ENCODE measurements at places on chromosomes 13 and 19.

DNA sequence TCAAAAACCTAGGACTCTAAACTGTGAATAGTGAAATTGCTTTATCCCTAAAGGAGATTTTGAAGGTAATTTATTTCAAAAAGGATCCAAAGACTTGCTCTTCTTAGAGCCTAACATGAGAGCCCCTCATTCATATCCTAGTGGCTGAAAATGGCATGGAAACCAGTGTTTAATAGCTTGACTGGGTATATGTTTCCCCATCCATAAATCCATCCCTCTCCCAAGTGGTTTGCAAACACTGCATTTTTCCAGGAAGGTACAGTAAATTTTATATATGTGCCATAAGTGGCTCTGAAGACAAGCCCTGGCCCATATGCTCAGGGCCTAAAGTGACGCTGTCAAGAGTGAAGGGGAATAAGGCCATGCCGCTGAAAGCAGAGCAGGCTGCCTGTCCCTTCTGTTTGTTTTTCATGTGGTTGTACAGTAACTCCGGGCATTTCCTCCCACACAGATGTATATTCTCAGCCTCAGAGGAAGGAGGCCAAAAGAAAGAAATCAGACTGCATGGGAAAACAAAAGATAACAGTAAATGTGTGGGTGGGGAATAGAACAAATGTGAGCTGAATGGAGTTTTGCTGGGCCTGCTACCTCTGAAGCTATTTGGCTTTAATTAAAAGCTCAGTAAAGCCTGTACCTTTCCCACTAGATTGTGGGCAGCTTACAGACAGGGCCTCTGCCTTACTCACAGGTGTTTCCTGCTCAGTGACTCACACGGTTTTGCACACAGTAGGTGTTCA lies 181.9 kb downstream of the PCDH9 start:
- DNase-seq: no peak

DNA sequence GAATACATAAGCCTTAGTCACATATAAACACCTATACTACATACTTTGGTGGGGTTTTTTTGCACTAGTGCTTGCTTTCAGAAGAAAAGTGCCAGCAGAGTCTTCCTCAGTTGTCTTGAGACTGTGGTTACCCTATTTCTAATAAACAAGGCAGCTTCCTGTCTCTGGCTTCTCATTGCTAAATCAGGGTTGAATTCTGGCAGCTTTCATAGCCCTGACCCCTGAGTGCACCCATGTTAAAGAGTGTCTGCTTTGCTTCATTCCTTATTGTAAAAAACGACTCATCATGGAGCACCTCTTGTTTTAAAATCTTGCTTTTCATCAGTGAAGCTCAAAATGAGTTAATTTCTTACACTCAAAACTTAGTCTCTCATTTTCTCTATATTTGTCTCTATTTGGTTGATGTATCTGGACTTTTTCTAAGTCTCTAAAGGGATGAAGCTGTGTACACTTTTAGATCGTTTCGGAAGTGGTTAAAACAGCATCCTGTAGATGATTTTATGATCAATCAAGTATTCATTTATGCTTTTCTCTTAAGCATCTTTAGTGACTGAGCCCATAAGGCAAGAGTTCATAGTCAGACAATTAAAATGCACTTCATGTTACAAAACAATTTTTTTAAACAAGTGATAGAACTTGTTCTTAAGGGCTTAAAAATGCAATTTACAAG lies 72.1 kb downstream of the KLF12 start:
- no peak for DNase-seq

DNA sequence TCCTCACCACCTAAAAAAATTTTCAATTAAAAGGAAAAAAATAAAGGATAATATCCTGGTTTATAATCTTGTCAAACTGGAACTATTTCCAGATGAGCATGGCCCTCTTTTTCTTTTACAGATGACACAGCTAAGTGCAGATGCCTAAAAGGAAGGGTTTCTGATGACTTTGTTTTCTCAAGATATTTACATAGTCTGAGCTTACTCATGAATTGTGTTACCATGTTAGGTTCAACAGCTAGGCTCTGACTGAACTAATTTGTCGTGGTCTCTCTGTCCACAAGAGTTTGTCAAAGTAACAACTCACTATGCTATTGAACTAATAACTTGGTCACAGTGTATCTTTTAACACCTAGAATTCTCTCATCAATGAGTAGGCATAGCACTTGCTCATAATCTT lies 780.8 kb downstream of the GPC5 start:
- DNase-seq: no peak

GRCh38 chr13:20320885-20321284 lies 88.8 kb upstream of the GJB6 start:
- DNase-seq: no peak

- no peak for DNase-seq
Measured at GRCh38 chr13:93687261-93687660, 460.7 kb downstream of the GPC6 start.

DNA sequence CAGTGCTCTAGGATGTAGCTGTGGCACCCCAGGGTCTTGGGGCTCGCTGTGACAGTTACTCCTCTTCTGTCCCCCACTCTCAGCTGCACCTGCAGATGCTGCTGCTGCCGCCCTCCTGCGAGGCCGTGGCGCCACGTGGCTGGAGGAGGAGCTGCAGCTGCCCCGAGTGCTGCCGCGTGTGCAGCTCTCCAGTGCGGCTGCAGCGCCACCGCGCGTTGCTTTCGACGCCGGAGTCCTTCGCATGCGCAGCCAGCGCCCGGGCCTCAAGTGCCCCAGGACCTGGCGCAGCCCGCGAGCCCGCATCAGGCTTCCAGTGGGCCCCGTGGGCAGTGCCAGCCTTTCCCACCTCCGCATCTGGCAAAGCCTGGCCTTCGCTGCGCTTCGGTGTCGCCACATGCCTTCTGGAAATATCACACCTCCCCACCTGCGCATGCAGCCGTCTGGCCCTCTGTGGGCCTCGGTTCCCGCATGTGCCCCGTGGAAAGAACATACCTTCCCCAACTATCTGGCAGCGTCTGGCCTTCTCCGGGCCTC lies 692 bp upstream of the ZNF580 start:
- peak; percentile 51 for DNase-seq

DNA sequence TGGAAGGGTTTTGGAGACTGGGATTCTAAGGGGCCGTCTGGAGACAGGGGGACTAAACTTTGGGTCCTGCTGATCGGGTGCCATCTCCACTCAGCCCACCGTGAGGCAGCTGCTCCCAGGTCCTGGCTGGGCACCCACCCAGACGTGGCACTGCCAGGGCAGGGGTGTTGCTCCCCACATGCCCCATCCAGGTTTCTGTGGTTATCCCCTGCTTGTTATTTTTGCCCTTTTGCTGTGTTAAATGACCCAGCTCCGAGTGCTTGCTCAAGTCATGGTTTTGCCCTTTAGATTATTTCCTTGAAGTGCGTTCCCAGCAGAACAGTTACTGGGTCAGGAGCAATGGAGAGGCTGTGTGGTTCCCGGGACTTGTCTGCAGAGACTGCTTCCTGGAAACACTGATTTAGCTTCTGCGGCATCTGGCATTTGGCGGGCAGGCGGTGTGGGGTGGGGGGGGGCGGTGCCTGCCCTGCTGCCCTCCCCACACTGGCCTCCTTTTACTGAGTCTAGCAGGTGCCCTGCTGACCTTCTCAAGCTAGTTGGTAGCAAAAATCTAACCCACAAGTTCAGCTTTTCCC lies 1.9 kb downstream of the RAB11B start:
- peak; percentile 76 for DNase-seq

- no peak for DNase-seq
Measured at GRCh38 chr13:76014406-76015318, 378.5 kb downstream of the LMO7 start.

DNA sequence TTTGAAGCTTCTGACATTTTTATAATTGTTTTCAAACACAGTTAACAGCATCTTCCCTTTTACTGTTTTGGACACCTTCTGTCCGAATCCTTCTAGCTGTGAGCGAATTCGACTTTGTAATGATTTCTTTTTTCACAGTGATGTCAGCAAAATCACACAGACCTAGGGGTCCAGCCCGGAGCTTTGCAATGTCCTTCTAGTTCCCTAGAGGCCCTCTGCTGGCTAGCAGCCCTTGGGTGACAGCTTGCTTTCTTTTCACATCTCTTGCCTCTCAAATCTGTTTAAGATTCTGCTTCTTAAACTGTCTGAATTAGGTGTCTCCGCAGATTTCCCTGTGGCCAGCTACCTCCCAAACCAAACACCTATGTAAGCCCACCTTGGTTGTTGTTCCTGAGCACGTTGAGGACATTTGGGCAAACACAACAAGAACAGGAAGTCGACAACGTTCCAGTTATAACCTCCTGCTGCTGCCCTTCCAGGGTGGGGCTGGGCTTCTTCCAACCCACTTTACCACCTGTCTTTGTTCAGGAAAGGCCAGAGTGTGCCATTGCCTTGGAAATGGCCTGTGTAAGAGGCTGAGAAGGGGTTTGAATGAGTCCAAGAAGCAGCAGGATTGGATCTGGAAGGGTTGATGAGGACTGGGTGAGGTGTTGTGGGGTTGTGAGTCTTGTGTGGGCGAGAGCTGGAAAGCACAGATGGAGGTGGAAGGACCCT lies 123.1 kb downstream of the ATP8A2 start:
- DNase-seq: no peak

DNA sequence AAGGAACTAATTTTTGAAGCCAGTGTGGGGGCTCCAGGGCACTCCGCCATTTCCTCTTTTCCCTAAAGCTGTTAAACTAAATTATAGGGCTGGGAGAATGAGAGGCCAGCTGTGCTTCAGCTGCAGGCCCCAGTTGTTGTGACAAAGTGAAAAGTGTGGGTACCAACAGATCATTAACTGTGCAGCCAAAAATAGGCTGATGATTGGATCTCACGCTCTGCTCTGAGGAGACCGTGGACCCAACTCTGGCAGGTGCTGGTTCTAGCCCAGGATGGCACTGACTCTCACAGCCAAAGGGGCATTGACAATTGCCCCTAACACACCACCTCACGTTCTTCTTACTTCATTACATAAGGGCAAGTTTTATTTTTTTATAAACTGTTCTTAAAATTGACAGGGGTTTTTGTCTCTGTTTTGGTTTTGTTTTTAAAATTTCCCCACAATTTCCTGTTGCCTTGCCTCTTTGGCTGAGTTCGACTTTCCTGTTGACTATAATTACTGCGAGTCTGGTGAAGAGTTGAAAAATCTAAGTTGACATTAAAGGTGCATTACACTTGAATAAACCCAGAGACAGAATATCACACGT lies 391.0 kb downstream of the FGF9 start:
- no peak for DNase-seq

DNA sequence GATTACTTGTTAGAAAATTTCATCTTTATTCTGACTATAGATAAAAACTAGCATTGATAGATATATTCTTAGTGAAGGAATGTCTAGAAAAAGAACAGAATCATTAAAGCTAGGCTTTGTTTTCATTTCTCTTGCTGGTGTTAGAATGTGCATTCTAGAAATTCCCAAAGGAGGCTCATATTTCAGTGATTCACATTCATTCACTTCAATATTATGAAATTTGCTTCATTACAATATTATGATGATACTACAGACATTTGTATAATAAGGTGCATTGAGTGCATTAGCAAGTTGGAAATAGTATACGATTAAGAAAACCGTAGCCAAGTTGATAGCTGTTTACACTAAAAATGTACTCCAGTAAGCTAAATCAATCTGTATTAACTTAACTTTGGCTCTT lies 70.7 kb upstream of the MYCBP2 start:
- DNase-seq: no peak

- DNase-seq: no peak
Measured at GRCh38 chr19:19306191-19306590, 14.1 kb downstream of the SUGP1 start.

- DNase-seq: no peak
Measured at GRCh38 chr13:50701469-50701868, 142.0 kb downstream of the DLEU7 start.

GRCh38 chr19:46202426-46202825 lies 27.1 kb upstream of the IGFL1 start:
- DNase-seq: no peak

GRCh38 chr13:71775966-71776365 lies 91.0 kb downstream of the DACH1 start:
- no peak for DNase-seq

DNA sequence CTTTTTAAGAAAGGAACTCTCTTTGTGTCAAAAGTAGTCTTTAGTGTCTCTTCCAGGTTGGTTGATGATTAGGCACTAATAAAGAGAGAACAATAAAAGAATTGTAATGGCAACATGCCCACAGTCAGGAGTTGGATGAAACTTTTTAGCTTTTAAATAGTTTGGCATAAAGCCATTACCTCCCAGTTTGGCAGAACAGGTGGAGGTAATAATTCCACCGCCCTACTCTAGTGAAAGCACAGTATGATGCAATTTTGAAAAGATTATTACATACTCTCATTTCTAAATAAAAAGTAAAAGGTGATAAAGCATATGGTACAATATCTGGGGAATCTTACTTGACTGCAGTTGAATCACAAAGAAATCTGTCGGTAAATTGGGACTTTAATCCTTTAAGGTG lies 497.6 kb downstream of the SUCLA2 start:
- DNase-seq: no peak

GRCh38 chr19:46713781-46714443 lies 3.0 kb downstream of the PRKD2 start:
- peak; percentile 66 for DNase-seq

DNA sequence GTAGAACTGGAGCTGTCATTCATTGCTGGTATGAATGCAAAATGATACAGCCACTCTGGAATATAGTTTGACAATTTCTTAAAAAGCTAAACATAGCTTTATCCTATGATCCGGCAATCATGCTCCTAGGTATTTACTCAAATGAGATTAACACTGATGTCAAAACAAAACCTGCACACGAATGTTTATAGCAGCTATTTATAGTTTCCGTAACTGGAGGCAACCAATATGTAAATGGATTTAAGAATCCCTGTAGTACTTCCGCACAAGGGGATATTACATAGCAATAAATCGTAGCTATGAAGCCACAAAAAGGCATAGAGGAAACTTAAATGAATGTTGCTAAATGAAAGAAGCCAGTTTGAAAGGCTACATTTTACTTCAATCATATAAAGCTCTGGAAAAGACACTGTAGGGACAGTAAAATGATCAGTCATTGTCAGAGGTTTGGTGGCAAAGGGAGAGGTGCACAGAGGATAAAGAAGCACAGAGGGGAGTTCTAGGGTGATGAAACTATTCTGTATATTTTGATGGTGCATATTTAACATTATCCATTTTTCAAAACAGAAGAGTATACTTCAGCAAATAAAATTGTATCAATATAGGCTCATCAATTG lies 1893.0 kb upstream of the PCDH20 start:
- DNase-seq: no peak

DNA sequence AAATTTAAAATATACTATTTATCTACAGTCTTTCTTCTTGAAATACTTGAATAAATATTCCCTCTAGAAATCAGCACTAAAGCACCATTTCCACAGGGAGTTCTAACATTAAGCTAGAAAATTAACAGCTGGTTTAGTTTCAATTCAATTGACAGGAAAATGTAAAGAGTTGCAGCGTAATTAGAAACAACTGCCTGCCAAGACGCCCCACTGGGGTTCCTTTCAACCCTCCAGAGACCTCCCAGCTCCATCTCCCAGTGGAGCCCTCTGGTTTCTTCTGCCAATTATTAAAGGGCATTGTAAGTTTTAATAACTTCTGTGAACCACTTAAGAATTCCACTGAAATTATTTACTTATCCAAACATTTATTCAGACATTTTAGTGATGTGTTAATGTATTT lies 4.2 kb downstream of the GJA3 start:
- no peak for DNase-seq

GRCh38 chr13:30755678-30756077 lies 20.3 kb downstream of the ALOX5AP start:
- DNase-seq: no peak

Data from hypothalamus (tissue), 51 donors.